ENCODE measurements at places on chromosomes 16 and 17.

DNA sequence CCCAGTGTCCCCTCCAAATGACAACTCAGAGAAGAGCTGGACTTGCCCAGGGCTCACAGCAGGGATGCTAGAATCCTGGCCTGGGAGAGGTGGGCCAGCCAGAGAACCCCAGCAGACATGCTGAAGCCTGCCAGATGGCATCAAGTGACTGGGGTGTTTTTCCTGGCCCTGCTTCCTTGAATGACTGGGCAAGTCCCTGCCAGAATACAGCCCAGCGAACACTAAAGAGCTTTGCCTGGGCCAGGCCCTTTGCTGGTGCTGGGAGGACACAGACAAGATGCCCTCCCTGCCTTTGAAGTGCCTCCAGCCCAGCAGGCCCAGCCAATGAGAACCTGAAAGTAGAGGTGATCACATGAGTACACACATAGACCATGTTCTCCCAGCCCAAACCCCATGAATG, 11.5 kb downstream of the ZNF319 start:
- DNase-seq: no peak

GRCh38 chr16:27586711-27587110, 36.8 kb downstream of the KATNIP start:
- no peak for DNase-seq

GRCh38 chr16:86458149-86458777, 52.1 kb upstream of the FOXF1 start:
- no peak for DNase-seq

DNA sequence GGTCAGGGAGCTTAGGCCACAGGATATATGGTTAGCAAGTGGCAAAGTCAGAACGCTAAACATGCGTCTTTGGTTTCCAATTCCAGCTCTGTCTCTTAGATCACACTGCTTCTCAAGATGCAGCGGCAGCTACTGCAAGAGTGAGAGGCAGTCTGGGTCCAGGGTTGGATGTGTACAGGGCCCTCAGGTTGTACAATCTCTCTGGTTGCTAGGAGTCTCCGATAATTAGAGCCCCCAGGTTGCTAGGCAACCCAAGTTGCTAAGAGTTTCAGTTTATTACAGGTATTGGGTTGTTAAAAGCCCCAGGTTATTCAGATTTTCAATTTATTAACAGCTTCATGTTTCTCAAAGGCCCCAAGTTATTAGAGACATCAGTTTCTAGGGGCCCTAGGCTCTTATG, 15.5 kb upstream of the SPACA3 start:
- no peak for DNase-seq

GRCh38 chr16:72910875-72911274, 137.1 kb downstream of the ZFHX3 start:
- no peak for DNase-seq

DNA sequence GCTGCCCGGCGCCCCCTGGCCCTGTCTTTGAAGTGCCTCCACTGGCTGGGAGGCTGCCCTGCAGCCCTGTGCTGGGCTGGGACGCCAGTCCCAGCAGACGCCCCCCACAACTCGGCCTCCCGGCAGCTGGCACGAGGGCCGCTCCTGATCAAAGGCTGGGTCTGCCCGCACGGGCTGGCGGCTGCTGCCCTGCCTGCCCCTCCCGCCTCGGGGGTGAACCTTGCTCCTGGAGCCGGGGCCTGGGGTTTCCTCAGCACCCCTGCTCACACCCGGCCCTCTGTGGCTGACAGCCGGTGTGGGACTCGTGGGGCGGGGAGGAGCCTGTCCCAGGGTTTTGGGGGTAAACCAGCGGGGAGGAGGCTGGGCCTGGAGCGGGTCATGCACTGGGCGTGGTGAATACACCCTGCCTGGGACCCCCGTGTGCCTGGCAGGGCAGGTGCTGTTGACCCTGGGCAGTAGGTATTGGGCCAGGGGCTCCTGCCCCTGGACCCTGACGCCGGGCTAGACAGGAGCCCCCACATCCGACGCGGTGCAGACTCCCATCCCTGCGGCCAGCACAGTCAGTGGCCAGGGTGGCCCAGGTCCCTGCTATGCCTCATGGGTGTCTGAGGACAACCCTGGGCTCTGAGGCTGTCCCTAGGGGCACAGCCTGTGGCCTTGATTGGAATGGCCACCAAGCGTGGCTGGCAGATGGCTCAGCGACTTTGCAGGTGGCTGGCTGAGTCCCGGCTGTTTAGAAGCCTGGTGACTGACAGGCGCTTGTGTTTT, 21.7 kb downstream of the CENPX start:
- DNase-seq: no peak

GRCh38 chr17:81398176-81398831, 3.0 kb downstream of the BAHCC1 start:
- peak; percentile 76 for DNase-seq

GRCh38 chr16:49834531-49835151, 21.3 kb downstream of the ZNF423 start:
- DNase-seq: peak; percentile 90

DNA sequence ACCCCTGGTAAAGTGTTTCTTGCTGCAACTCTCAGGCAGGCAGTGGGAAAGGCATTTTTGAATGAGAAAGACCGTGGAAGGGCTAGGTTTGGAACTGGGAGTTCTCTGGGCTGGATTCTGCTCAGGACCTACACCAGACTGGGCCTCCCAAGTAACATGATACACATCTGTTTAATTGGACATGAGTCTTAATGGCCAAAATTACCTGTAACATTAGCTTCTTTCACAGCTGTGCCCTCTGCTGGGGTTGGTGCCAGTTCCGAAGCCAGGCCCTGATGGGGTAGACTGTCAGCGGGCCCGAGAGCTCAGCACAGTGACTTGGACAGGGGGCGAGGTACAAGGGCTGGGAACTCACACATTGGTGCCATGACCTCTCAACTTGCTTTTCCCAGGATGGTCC, 118.9 kb upstream of the IRX3 start:
- DNase-seq: no peak

DNA sequence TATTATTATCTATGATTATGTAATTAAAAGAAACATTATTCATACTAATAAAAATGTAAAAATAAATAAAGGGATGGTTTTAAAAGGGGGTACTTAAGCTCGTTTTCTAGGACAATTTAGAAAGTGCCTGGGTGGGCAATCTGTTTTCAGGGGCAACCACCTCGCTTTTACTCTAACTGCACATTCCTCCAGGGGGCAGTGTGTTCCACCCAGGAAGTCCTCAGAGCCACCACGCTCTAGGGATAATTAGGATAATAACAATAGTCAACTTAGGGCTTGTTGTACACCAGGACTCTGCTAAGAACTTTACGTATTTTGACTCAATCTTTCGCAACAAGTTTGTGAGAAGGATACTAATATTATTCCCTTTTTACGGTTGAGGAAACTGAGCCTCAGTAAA, 396.7 kb upstream of the MAF start:
- peak; percentile 27 for DNase-seq

DNA sequence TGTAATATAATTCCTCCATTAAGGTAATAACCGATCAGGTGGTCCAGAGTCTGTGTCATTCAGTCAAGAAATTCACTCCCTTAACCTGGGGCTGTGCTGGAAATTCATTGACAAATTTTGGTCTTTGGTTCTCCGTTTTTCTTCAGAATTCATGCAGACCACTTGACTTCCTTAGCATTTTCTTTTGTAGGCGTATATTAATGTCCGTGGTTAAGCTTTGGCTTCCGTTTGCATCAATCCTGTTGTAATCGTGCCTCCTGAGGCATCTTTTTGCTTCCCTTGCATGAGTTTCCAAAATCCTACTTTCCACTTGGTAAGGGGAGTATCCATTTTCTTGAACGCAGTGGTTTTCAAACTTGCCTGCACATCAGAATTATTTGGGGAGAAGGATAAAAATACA, 9.0 kb downstream of the LRRC37B start:
- DNase-seq: no peak

- DNase-seq: no peak
Measured at GRCh38 chr16:67939507-67940445, 3.1 kb upstream of the PSMB10 start.

GRCh38 chr16:28297784-28298510, 5.6 kb downstream of the SBK1 start:
- DNase-seq: no peak

- no peak for DNase-seq
Measured at GRCh38 chr16:52552643-52553042, 5.7 kb upstream of the TOX3 start.

DNA sequence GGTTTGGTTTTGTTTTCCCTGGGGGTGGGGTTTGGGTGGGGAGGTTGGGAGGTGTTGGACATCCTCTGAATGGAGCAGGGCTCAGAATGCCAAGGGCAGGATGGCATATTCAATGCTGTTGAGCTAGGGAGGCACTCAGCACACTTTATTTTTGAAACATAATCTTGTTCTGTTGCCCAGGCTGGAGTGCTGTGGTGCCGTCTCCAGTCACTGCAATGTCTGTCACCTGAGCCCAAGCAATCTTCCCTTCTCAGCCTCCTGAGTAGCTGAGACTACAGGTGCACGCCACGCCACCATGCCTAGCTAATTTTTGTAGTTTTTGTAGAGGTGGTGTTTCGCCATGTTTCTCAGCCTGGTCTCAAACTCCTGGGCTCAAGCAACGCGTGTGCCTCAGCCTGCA, 186.1 kb downstream of the RPTOR start:
- DNase-seq: no peak

DNA sequence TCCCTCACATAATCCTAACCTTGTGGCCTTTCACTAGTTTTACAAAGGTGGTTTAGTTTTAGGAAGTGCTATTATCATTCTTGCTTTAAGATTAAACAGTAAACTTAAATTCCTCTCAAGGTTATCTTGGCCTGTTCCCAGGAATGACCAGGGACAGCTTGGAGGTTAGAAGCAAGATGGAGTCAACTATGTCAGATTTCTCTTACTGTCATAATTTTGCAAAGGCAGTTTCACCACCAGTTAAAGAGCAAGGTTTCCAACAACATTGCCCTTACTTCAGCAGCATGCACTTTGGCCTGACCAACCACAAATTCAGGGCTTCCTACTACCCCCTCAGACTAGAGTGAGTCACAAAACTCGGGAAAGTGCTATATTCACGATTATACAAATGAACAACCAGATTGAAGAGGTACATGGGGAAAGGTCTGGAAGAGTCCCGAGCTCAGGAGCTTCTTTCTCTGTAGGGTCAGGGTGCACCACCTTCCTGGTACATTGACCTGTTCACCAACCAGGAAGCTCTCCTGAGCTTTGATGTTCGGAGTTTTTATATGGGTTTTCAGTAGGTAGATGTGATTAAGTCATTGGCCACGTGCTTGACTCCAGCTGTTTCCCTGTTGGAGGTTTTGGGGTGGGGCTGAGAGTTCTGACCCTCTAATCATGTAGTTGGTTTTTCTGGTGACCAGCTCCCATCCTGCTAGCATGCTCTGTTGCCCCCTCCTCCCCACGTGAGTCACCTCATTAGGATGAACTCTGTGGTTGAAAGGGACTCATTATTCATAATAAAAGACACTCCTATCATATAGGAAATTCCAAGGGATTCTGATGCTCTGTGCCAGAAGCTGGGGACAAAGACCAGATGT, 19.4 kb downstream of the RHOT1 start:
- DNase-seq: peak; percentile 93

GRCh38 chr17:79392598-79392997, 218.3 kb downstream of the RBFOX3 start:
- DNase-seq: no peak

GRCh38 chr17:70423562-70423961, 254.2 kb downstream of the KCNJ2 start:
- no peak for DNase-seq

DNA sequence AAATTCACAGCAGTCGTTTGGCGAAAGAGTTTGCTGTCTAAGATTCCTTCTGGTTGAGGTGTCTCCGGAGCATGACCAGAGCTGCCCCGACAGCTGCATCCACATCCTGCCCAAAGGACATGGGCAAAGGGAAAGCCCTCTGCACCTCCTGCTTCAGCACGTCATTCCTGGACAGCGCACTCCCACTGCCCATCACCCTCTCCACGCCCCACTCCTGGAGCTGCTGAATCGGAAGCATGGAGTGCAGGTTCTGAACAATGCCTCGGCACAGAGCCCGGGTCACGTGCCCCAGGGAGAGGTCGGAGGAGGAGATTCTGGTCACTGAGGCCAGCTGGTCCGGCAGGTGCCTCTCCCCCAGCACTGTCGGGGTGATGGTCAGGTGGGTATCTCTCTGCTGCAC, 1.3 kb upstream of the TRPV1 start:
- DNase-seq: no peak

GRCh38 chr17:49729069-49729468, 21.3 kb upstream of the SLC35B1 start:
- no peak for DNase-seq

GRCh38 chr17:6670999-6671398, 19.4 kb downstream of the C17orf100 start:
- no peak for DNase-seq

GRCh38 chr16:49474741-49475140, 101.1 kb downstream of the C16orf78 start:
- DNase-seq: no peak

DNA sequence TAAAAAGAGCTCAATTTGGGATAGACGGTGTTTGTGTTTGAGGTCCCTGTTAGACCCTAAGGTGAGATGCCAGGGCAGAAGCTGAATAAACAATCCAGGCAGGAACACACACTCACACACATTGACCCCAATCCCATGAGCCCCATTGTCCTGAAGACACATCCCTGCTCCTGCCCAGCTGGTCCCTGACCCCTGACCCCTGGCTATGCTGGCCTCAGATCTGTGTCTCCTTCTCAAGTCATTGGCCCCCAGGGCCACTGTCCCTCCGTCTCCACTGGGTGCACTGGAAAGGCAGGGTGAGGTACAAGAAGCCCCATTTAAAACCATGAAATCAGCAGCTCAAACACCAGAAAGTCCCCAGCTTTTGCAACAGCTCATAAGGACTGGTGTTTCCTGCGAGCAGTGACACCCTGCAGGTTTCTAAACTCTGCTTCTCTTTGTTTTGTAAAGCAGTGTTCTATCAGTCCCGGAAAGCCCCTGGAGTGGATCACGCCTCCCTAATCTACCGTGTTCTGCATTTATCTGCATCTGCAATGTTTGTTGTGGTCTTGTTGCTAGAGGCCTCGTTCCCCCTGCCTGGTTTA, 18.0 kb upstream of the ASGR2 start:
- DNase-seq: no peak

DNA sequence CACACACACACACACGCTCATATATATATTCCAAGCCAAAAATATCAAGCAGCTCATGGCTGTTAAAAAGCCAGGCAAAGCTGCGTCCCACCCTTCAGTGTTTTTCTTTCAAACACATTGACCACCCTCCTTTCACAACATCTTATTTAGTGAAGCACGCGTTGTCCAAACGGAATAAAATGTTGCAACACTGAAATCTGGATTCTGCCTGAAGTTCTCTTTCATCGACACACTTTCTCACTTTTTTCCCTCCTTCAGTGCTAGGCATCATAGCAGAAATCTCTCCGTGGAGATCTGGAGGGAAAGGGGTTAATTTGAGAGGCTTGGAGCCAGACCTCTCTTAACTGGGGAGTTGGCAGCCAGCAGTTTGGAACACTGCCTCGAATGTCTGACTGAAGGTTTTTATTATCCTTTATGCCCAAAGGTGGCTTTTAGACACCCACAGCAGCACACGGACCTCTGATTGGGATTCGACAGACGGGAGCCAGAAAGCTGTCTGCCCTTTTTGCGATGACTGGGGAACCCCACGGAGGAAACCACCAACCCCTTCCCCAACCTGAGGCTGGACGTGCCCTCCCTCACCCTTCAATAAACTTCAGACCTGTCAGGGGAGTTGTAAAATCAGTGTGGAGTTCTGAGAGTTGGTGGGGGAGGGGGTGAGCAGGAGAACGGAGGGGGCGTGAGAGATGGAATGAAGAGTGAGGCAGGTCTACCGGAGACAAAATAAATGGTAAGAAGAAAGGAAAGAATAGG, 833.6 kb upstream of the SOX9 start:
- DNase-seq: no peak
